Stimulated activated CD8-positive, alpha-beta memory T cell treated with anti-CD3 and anti-CD28 coated beads, Interleukin-4, amount 100 ng/mL, for 48 hours (primary cell): ENCODE measurements at places on chromosomes 7 and 10.

- no peak for DNase-seq
Measured at GRCh38 chr7:862157-862556, 14.2 kb upstream of the GET4 start.

- DNase-seq, result no peak
Measured at GRCh38 chr10:20117471-20117870, 301.2 kb downstream of the PLXDC2 start.

DNA sequence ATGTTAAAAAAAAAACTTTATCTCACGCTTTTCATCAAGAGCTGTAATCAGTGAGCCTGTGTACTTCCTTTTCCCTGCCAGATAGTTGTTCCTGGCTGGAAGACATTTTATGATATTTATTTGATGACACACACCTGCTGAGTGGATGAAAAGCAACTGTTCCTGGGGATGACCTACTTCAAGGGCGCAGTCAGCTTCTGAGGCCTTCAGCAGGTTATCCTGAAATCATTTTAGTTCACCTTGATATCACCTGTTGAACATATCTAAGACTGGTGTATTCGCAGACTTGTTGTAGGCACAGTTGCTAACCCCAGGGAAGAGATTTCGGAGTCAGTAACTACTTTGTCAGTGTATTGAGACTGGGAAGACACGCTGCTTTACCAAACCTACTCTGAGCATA lies 234.5 kb upstream of the TCF7L2 start:
- DNase-seq, result no peak

GRCh38 chr7:157276731-157277562 lies 59.9 kb upstream of the DNAJB6 start:
- no peak for DNase-seq

GRCh38 chr7:128811631-128812430 lies 18.4 kb upstream of the FLNC start:
- DNase-seq, result no peak

DNA sequence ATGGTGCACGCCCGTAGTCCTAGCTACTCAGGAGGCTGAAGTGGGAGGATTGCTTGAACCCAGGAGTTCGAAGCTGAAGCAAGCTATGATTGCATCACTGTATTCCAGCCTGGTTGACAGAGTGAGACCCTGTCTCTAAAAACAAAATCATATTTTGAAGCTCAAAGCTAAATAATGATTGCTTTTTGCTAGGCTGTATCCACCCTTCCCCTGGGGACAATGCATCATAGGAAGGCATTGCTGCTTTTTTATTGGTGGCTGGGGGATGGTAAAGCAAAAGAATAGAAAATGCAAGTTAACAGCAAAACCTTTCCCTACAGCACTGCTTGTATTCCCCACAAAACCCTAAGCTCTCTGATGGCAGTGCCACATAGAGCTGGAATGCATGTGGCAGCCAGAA lies 107.5 kb upstream of the WAC start:
- DNase-seq, result no peak

- no peak for DNase-seq
Measured at GRCh38 chr10:22740180-22740579, 25.8 kb upstream of the PIP4K2A start.

- no peak for DNase-seq
Measured at GRCh38 chr10:31833753-31834152, 94.9 kb downstream of the ARHGAP12 start.

GRCh38 chr7:50650057-50650664 lies 85.0 kb upstream of the DDC start:
- no peak for DNase-seq

- no peak for DNase-seq
Measured at GRCh38 chr7:131000389-131000788, 266.4 kb upstream of the KLF14 start.

GRCh38 chr7:127755521-127755920 lies 103.5 kb downstream of the SND1 start:
- no peak for DNase-seq

GRCh38 chr7:91424371-91424770 lies 160.1 kb downstream of the FZD1 start:
- no peak for DNase-seq

DNA sequence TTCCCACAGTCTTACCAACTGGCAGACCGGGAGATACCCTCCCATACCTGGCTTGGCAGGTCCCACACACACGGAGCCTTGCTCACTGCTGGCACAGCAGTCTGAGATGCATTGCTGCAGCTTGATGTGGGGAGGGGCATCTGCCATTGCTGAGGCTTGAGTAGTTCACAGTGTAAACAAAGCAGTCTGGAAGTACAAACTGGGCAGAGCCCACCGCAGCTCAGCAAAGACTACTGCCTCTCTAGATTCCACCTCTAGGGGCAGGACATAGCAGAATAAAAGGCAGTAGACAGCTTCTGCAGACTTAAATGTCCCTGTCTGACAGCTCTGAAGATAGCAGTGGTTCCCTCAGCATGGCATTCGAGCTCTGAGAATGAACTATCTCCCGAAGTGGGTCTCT lies 69.6 kb upstream of the RELN start:
- no peak for DNase-seq

- no peak for DNase-seq
Measured at GRCh38 chr10:856416-857157, 74.9 kb downstream of the LARP4B start.

GRCh38 chr7:39095875-39096619 lies 118.3 kb downstream of the POU6F2 start:
- DNase-seq, result no peak

DNA sequence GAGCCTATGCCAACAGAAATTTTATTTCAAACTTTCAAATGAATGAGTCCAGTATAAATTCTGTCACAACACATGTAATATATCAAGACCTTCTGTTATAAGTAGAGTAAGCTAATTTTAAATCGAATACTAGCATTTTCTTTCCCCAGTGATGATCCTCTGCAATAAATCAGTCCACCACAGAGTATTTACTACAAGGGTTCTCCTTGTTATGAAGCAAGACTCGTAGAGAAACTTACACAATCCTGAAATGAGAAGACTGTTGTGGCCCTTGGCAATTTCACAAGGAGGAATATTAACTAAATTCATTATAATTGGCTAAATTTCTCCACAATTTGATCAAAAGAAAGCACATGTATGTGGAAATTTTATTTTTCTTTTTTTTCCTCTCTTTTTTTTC lies 312.4 kb upstream of the DGKB start:
- no peak for DNase-seq

GRCh38 chr10:19212590-19212989 lies 164.0 kb downstream of the MALRD1 start:
- no peak for DNase-seq

DNA sequence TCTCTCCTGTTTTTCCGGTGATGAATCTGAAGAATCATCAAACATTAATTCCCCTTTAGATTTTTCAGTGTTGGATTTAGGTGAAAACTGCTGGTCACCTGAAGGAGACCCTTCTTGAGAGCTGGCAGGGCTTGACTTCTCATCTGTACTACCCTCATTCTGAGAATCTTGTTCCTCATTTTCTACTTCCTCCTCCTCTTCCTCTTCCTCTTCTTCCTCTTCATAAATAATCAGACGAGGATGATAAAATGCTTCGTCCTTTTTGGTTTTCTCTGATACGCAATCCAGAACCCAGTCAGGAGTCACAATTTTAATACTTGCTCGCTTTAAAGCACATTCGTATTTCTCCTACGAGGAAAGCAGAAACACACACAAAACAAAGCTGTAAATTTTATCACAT lies 26.9 kb downstream of the PAXIP1 start:
- DNase-seq, result no peak

- DNase-seq, result no peak
Measured at GRCh38 chr10:30125496-30125895, 66.1 kb upstream of the JCAD start.

- DNase-seq, result no peak
Measured at GRCh38 chr10:110872984-110873923, 1.5 kb downstream of the PDCD4 start.

- no peak for DNase-seq
Measured at GRCh38 chr7:106819546-106819945, 45.5 kb upstream of the PIK3CG start.

GRCh38 chr7:8200316-8200715 lies 61.7 kb downstream of the ICA1 start:
- DNase-seq, result no peak

DNA sequence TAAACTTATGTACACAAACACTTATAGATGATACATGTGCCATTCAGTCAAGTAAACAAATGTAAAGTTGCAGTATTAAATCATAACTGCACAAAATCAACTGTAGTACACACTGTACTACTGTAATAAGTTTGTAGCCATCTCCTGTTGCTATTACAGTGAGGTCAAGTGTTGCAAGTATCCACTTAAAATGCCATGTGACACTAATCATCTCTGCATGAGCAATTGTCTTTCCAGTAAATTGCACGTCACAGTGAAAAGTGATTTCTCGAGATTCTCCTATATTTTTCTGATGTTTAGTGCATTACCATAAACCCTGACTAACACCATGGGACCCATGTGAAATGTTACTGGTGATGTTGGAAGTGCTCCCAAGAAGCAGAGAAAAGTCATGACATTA lies 293.3 kb upstream of the SP4 start:
- no peak for DNase-seq

- DNase-seq, result peak; percentile 28
Measured at GRCh38 chr7:112510001-112510742, 29.4 kb downstream of the LSMEM1 start.

DNA sequence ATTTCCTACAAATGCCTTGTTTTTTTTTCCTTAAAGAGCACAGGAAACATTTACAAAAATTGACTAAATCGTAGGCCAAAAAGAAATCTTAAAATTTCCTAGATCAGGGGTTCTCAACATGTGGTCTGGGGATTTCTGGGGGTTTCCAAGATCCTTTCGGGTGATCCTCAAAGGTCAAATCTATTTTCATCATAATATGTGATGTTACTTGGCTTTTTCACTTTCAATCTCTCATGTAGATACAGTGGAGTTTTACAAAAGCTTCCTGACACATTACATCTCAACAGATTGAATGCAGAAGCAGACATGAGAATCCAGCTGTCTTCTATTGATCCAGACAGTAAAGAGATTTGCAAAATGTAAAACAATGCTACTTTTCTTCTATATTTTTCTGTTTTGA lies 497.3 kb downstream of the INHBA start:
- no peak for DNase-seq

DNA sequence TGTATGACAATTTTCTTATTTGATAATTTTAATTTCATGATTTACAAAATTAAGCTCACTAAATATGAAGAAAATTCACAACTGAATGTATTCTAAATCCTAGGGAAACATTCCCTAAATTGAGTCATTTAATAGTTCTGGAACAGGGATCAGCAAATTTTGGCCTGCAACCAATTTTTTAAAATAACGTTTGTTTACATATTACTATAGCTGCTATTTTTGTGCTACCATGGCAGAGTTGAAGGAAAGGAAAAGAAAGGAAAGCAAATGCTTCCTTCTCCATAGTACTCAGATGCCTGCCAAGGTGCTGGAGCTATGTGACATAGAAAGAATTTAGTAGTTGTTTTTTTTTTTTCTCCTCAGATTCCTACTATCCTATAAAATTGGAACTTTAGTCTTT lies 1307.7 kb upstream of the LRRTM3 start:
- DNase-seq, result no peak

GRCh38 chr10:69419096-69419743 lies 2.5 kb upstream of the TACR2 start:
- DNase-seq, result no peak

GRCh38 chr7:48035967-48036478 lies 680 bp downstream of the C7orf57 start:
- DNase-seq, result no peak

- DNase-seq, result no peak
Measured at GRCh38 chr7:91378131-91378530, 113.9 kb downstream of the FZD1 start.
